ENCODE measurements at places on chromosomes 13 and 19.

GRCh38 chr13:114079601-114080536 lies 52.6 kb downstream of the RASA3 start:
- DNase-seq: no peak

DNA sequence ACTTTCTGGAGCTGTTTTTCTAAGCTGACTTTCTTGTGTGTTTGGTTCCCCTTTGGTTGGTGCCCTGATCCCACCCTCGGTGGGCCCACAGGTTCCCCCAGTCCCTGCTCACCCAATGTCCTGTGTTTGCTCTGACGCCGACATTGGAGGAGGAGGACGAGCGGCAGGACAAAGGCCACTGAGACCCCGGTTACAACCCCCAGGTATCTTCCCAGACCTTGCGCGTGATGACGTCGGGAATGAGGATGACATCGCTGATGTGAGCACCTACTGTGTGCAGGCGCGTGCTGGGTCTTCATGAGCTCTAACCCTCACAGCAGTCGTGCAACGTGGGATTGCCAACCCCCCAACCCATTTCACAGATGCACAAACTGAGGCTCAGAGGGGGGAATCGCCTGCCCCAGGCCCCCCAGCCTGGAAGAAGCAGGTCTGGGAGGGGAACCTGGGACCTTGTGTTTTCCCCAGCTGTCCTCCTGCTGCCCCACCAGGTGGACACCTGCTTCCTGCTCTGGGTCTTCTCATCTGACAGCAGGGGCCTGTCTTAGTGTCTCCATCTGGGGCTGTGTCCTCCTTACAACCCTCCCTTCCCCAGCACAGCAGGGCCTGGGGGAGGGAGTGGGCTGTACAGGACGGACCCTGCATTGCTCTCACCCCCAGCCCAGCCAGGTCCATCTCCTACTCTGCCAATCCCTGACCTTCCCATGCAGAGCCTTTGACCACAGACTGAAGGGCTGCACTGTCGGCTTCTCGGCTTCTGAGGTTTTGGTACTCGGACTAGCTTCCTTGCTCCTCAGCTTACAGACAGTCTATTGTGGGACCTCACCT lies 4.7 kb upstream of the LILRA6 start:
- no peak for DNase-seq

DNA sequence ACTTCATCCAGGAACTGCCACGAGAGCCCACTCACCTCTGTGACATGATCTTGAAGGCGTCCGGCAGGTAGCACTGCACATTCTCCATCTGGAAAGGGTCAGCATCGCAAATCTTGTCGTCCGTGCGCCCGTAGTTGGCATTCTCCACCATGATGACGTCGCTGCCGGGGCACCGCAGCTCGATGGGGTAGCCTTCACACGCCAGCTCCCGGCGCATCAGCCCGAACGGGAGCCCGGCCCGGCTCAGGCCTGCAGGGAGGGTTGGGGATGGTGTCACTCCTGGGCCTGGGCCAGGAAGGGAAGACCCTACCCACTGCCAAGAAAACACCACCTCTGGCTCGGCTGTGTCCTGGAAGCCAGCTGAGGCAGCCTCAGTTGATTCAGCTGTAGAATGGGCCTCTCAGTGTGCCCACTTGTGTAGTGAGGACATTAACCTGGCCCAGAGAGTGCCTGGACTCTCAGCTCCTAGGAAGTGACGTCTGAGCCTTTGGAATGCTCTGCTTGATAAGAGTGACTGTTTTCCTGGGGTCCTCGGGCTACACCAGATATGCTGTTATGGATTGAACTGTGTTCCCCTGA lies 28.4 kb downstream of the ADGRL1 start:
- DNase-seq: no peak

DNA sequence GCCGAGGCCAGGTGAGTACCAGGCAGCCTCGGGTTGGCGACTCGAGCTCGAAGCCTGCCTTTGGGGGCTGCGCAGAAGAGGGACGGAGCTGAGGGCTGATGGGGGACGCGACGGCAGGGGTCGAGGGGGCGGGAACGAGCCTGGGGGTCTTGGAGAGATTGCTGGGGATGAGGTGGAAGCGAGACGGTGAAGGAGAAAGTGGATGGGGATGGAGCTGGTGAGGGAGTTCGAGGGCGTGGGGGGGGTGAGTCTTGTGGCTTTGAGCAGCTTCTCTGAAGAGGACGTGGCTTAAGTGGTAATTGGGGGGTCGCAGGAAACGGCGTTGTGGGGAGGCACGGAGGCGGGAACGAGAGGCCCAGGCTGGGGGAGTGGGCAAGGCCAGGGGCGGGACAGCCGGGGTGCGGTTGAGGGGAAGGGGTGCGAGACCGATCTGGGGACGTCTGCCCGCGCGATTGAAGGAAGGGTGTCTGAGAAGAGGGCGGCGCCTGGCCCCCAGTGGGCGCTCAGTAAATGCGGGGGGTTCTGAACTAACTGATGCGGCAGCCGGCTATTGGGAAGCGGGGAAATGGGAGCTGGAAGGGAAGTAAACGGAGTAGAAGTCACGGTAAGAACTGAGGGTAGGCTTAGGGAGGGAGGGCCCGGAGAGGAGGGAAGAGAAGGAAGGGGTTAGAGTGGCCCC lies 426 bp downstream of the MYO9B start:
- DNase-seq: peak; percentile 64

DNA sequence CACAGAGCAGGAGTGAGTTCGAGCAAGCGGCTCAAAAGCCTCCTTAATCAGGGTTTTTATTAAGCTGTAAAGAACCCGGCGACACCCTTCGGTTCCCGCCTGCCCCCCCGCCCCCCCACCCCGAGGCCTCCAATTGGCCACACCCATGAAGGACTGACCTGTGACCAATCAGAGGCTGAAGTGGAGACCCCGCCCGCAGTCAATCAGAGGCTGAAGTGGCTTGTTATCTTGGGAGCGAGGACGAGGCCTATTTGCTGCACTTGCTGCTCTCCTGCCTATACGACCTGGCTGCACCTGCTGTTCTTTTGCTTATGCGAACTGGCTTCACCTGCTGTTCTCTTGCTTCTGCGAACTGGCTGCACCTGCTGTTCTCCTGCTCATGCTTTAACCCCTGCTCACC lies 844.9 kb downstream of the OLFM4 start:
- no peak for DNase-seq

DNA sequence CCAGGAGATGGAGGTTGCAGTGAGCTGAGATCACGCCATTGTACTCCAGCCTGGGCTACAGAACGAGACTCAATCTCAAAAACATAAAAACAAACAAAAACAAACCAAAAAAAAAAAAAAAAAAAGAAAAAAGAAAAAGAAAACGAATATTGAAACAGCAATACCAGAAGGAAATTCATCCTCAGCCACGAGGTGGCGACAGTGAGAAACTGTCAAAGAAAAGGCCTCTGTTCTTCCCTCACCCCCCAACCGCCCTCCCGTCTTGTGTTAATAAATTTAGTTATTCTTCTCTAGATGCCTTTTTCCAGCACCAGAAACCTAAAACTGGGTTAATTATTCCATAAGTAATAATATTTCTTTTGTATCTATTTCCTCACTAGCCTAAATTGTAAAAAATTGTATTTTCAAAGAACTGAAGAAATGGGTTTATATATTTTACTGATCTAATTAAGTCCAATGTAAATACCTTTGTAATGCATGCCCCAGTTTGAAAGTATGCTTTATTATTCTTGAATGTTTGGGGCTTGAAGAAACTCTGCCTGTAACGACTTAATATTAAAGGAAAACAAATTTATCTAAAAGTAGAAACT lies 38.6 kb downstream of the LIG4 start:
- DNase-seq: peak; percentile 48

DNA sequence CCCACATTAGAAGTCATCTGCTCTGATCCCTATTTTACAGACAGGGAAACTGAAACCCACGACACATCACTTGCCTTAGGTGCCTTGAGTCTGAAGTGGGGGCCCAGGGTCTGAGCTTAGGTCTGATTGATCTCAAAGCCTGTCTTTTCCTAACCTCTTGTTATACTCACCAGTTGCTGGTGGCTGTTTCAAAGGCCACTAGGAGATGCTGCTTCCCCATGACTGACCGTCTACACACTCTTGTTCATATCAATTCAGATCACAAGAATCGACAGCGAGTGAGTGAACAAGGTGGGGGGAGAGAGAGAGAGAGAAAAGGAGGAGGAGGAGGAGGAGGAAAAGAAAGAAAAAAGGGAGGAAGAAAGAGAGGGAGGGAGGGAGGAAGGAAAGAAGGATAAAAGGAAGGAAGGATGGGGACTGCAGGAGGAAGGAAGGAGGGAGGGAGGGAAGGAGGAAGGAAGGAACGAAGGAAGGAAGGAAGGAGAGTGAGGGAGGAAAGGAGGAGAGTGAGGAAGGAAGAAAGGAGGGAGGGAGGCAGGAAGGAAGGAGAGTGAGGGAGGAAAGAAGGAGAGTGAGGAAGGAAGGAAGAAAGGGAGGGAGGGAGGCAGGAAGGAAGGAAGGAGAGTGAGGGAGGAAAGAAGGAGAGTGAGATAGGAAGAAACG lies 3.3 kb downstream of the OR10H1 start:
- peak; percentile 50 for DNase-seq

GRCh38 chr19:275958-276646 lies 15.1 kb downstream of the PLPP2 start:
- DNase-seq: no peak

DNA sequence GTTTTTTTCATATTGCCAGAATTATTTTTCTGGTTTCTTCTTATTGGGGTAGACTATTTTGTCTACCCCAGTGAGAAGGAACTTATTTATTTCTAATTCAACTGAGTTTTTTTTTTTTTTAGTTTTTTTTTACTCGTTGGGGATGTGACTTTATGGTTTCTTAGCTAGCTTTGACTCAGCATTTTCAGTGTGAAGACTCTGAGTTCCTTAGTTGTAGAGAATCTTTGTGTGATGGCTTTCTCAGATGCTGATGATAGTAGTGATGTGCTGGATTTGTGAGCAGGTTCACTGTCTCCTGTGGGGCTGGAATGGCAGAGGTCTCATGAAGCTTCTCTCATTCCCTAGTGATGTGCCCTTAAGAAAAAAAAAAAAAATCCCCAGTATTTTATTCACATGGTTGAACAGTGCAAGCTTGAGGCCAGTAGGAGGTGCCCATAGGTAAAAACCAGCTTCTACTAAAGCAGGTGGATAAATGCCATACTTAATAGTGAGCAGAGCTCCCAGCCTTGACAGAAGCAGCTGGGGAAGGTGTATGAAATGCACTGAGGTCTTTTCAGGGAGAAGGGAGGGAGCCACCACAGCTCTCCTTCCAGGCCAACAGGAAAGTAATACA lies 106.2 kb upstream of the KLF5 start:
- DNase-seq: no peak

GRCh38 chr19:18433015-18433691 lies 4.8 kb downstream of the ISYNA1 start:
- DNase-seq: no peak

- no peak for DNase-seq
Measured at GRCh38 chr19:43318796-43319314, 34.6 kb upstream of the CD177 start.

- no peak for DNase-seq
Measured at GRCh38 chr19:57389194-57389729, 392 bp upstream of the ZNF548 start.
